ENCODE measurements at places on chromosomes 2 and 18.

DNA sequence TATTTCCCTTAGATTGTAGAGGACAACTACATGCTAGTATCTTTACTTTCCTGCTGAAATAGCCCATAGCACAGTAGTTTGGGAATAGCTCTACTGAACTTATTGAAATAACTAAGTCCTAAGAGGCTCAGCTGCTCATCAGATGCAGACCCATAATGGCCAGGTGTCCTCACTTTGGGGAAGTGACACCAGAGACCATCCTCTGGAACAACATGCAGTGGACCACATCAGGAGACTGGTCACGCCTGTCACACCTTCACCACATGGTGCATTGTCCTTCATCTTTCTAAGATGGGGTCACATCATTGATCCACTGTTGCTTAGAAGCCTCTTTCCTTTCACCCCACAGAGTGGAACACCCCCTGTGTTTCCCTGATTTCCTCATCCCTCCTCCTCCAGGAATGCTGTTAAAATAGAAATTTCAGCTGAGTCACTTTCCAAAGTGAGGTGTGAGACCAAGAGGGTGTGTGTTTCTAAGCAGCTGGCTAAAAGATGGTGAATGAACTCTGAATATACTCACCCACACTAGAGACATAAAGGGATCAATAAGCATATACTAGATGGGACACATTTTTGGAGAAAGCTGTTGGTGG lies 215.2 kb upstream of the LRRTM1 start:
- DNase-seq, result no peak

- no peak for DNase-seq
These were observed 300.0 kb downstream of the GBX2 start for GRCh38 chr2:235868224-235868623.

GRCh38 chr2:215611609-215612386 lies 175.9 kb upstream of the FN1 start:
- DNase-seq, result no peak

DNA sequence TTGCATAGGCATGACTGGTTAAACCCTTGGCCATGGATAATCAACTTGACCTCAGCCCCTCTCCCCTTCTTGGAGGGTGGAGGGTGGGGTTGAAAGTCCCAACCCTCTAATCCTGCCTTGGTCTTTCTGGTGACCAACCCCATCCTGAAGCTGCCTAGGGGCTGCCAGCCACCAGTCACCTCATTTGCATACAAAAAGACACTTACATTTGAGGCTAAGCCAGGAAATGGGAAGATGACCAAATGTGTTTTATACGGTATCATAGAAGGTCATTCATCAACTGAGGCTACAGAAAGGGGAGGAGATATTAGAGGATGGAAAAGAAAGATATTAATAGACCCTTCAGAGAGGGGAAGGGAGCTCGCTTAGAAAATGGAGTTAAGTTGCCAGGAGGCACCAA lies 96.8 kb downstream of the NCK2 start:
- no peak for DNase-seq

GRCh38 chr2:74845991-74846390 lies 12.1 kb downstream of the HK2 start:
- no peak for DNase-seq

- no peak for DNase-seq
These were observed 493.9 kb upstream of the MAP2 start for GRCh38 chr2:208929894-208930427.

DNA sequence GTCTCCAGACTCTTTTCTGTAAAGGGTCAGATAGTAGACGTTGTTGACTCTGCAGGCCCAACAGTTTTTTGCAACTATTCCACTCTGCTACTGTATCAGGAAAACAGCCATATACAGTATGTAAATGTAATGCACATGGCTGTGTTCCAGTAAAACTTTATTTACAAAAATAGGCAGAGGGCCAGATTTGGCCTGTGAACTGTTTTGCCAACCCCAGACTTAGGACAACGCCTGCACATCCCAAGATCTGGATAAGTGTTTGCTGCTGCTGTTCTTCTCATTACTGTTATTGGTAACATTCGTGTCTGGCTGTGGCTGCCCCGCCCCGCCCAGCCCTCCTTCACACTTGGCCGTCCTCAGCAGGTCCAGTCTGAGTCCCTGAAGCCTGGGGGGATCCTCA lies 94.6 kb upstream of the MCFD2 start:
- DNase-seq, result no peak

Measured in fibroblast of skin of left quadriceps (primary cell).